ENCODE measurements at places on chromosomes 6 and 20.

DNA sequence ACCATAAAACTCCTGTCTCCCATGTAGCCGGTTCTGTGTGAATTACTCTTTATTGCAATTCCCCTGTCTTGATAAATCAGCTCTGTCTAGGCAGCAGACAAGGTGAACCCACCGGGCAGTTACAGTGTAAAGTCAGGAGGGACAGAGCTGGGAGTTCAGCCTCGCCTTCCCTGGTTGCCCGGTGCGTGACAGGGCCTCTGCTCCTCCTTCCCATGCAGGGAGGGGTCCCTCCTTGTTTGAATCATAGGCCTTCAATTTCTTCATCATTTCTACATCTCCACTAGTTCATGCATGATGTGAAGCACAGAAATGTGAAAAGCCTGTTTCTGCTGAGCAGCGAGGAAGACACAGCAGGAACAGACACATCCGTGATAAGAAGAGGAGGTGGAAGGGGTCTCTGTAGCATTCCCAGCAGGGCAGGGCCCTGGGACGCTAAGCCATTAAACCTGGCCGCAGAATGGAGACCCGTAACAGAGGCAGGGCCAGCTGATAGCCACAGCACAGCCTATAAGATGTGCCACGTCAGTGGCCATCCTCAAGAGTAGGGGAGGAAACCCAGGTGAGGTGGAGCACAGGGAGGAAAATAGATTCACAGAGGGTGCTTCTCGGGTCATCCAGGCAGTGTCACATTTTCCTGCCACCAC is 106.7 kb upstream of the CST7 start:
- no peak for DNase-seq

- no peak for DNase-seq
These were observed 194.2 kb downstream of the KHDC1L start for GRCh38 chr6:73030791-73031782.

- no peak for DNase-seq
These were observed 13.4 kb downstream of the PHIP start for GRCh38 chr6:79064635-79065034.

GRCh38 chr6:164230259-164230658 is 815.7 kb downstream of the QKI start:
- DNase-seq: no peak

DNA sequence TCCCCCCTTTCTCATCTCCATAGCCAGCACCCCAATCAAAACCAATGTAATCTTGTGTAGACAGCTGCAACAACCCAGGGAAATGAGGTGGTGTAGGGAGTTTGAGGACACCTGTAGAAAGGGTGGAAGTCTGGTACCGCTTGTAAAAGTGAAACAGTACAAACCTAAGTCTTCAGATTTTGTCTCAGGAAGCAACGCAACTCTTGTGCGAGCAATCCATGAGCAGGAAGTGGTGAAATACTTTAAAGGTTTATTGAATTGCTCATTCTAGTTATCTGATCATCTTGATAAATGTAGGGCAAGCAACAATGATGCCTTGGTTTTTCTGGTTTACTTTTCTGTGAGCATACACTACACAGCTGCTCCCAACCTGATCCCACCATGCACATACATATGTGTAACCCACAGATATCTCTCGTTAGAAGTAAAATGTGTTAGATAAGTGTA is 71.1 kb upstream of the THEMIS start:
- DNase-seq: no peak

- DNase-seq: no peak
These were observed 78.6 kb downstream of the HIVEP1 start for GRCh38 chr6:12090714-12091113.

DNA sequence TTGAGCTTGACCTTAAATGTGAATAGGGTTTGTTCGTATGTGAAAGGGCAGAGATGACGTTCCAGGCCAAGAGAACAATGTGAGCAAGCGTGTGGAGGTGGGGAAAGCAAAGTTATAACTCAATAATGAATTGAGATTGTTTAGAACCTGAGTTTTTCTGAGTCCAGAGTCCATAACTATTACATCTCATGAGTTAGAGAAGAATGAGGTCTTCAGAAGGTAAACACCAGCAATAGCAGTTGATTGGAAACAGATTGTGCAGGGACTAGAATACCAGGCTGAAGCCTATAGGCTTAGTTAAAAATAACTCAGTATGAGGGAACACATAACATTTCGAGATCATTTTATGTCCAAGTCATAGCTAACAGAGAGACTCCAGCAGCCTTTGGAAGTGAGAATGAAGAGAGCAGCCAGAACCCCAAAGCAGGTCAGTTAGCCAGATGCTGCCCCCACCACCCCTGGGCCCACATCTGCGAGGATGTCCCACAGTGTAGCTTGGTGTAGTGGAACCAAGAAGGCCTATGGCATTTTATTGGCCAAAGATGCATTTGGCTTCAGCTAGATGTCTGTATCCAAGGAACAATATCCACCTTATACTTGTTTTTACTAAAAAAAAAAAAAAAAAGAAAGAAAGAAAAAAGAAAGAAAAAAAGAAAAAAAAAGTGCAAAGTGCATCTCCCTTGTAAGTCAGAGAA is 121.7 kb downstream of the TNFRSF21 start:
- no peak for DNase-seq

GRCh38 chr6:39865011-39865888 is 69.0 kb downstream of the MOCS1 start:
- DNase-seq: peak; percentile 72
